Stimulated activated CD8-positive, alpha-beta memory T cell treated with anti-CD3 and anti-CD28 coated beads, Interleukin-2, amount 100 ng/mL, for 1 hour (primary cell): ENCODE measurements at places on chromosomes 11 and 22.
A peak's percentile ranks its signal among the peaks of the same experiment; 100 is the strongest.

DNA sequence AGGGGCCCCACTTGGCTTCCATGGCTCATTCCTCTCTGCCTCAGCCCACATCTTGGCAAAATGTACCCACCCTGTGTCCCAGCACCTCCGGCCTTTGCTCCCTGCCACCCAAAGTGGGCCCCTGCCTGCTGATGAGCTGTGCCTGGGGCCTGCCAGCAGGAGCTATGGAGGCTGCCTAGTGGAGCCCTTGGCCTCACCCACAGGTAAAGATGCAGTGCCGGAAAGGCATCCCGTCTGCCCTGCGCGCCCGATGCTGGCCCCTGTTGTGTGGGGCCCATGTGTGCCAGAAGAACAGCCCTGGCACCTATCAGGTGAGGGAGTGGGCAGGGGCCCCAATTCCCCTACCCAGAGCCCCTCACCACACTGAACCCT, 1.3 kb downstream of the TBC1D10C start:
- no peak for DNase-seq

DNA sequence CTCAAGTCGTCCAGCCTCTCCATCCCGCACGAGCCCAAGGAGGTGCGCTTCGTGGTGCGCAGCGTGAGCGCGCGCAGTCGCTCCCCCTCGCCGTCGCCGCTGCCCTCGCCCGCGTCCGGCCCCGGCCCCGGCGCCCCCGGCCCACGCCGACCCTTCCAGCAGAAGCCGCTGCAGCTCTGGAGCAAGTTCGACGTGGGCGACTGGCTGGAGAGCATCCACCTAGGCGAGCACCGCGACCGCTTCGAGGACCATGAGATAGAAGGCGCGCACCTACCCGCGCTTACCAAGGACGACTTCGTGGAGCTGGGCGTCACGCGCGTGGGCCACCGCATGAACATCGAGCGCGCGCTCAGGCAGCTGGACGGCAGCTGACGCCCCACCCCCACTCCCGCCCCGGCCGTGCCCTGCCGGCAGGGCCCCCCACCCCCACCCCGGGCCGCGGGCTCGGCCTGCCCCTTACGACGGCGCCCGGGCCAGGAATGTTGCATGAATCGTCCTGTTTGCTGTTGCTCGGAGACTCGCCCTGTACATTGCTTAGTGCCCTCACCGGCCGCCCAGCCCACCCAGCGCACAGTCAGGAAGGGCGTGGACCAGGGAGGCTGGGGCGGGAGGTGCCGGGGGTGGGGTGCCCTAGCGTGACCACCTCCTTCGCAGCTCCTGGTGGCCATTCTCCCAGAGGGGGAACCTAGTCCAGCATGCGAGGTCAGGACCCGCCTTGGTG, 6.9 kb upstream of the ACR start:
- DNase-seq = no peak

DNA sequence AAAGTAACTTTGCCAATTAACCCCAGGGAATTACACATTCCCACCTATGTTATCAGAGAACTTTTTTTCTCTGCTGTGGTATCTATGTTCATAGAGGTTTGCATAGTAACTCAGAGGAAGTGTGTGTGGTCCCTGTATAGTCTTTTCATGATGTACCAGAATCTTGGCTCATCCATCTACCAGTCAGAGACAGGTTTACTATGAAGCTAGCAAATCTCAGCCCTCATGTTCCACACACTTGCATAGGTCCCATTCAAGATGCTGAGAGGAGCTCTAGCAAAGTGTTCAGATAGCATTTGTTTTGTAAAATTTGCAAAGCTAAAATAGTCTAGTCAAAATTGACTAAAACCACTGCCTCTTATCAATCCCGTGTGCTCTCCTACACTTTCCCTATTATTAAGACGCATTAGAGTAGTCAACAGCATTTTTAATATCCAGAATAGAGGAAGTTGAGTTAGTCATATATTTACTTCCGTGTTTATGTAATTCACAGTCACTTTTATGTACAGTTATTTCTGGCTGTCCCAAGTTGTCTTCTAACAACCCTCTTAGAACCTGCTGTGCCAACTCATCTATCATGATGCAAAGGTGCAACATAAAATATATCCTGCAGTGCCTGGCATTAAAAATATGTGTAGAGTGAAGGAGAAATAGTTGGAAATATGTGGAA, 184.2 kb downstream of the FAM76B start:
- no peak for DNase-seq

DNA sequence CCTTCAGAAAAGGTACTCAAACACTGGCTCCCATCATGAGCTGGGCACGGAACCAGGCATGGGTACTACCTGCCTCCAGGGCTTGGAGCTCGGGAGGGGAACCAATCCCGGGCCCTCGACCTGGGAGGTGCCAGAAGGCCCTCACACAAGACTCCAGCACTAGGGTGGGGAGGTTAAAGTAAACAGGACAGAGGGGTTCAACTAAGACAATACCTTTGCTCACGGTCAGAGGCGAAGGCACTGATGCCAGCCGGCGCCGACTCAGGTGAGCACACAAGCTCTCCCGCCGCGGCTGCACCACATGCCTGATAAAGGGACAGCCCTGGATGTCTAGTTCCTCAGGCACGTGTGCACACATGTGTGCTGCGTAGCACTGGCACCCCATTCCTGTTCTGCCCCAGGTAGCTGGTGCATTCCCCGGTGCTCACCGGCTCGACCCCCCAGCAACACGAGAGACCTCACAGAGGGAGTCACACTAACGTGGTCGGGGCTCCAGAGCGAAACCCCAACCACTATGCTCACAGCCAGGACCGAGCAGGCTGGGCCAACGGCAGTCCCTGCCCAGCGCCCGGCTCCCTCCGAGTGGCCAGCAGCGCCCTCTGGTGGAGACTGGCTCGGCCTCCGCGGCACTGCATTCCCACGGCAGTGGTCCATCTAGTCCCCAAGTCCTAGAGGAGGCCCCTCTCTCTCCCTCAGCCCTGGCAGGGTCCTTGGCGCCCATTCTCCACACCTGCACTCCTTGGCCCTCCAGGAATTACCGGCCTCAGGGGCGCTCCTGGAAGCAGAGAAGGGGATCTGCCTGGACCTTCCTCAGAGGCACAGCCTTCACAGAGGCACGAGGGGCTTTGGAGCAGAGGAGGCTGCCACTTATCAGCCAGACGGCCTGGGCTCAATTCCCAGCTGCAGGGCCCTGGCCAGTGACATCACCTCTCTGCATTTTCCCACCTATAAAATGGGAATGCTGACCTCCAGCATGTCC, 28.8 kb upstream of the MOB2 start:
- peak; percentile 53 for DNase-seq

- no peak for DNase-seq
Observed at GRCh38 chr11:95795627-95796295, 5.5 kb downstream of the CEP57 start.

- DNase-seq = no peak
Observed at GRCh38 chr22:44423556-44424358, 74.3 kb downstream of the RTL6 start.
